Right atrium auricular region (tissue), 2 donors: ENCODE measurements at places on chromosomes 1 and 21.
A peak's percentile ranks its signal among the peaks of the same experiment; 100 is the strongest.

GRCh38 chr1:38337711-38338110, 291.1 kb upstream of the POU3F1 start:
- DNase-seq: no peak

DNA sequence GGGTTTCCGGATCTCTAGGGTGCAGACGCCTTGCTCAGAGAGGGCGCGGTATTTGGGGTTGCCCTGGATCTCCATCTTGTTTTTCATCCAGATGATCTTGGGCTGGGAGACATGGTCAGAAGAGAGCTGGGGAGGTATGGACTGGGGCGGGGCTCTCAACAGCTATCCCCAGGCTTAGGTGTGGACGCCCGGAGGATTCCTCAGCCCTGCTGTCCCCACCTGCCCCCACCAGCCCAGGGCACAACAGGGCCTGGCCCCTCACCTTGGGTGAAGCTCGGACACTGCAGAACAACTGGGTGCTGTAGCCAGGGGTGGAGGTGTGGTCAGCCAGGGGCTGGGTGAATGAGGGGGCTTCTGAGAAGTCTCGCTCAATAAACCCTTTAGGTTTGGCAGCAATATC, 6.6 kb downstream of the MYBPH start:
- DNase-seq: no peak

GRCh38 chr1:158155673-158156072, 25.0 kb upstream of the CD1D start:
- DNase-seq: no peak

DNA sequence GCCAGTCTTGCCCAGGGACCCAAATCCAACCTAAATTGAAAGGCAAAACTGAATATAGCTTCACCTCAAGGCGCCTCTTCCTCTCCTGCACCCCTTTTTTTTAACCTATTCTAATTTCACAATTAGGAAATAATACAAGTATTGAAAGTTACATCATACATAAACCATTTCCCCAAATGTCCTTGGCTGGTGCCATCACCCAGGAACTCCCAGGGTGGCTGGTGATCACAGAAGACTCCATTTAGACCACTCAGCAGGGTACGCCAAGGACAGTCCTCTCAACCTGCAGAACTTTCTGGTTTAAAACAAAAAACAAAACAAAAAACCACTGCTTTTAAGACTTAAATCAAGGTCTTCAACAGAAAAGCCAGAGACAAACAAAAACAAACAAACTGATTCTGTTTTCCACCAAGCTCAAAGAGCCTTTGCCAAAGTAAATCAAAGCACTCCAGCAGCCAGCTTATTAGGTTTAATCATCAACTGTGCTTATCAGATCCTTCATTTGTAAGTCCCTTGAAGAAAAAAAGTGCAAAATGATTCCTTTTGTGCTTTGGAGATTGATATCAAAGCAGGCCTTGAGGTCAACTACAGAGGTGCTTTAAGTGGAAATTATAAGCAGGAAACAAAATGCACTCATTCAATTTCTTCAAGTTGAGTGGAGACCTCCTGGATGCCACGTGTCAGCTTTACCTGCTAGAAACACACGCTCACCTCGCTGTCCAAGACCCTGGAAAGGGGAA, 113.0 kb downstream of the ETS2 start:
- no peak for DNase-seq

- DNase-seq: no peak
Observed at GRCh38 chr1:174466607-174467006, 18.8 kb downstream of the GPR52 start.

- no peak for DNase-seq
Observed at GRCh38 chr1:80044662-80045061, 1038.1 kb upstream of the ADGRL4 start.

DNA sequence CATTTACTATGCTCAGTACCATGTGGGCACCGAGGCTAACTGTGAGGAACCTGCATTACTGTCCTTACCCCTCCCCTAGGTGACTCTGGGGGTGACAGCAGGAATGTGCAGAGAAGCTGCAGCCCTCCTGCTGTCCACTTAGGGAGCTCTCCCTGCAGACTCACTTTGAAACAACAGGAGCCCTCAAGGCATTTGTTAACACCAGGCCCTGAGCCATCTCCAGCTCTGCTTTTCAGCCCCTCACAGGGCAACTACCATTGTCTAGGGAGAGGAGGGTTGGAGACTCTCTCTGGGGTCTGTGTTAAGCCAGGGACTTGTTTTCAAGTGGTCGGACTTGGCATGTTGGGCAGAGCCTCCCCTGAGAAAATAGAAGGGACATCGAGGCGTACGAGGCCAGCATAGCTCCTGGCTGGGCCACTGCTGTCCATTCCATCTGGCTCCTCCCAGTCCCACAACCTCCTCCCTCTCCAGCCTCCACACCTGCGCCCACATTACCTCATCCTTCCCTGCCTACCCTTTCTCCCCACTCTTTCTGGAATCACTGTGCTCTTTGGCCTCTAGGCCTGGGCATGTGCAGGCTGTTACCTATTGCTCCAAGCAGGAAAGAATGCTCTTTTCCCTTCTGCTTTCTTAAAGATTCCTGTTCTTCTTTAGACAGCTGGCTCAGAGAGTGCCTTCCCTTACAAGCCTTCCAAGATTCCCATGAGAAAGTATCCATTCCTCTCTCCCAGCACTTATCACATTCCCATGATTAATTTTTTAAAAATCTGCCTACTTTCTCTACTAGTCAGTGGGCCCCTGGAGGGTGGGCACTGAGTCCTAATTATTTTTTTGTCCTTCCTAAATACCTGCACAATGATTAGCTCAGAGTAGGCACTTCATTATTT, 102.7 kb upstream of the GCLM start:
- DNase-seq: no peak

DNA sequence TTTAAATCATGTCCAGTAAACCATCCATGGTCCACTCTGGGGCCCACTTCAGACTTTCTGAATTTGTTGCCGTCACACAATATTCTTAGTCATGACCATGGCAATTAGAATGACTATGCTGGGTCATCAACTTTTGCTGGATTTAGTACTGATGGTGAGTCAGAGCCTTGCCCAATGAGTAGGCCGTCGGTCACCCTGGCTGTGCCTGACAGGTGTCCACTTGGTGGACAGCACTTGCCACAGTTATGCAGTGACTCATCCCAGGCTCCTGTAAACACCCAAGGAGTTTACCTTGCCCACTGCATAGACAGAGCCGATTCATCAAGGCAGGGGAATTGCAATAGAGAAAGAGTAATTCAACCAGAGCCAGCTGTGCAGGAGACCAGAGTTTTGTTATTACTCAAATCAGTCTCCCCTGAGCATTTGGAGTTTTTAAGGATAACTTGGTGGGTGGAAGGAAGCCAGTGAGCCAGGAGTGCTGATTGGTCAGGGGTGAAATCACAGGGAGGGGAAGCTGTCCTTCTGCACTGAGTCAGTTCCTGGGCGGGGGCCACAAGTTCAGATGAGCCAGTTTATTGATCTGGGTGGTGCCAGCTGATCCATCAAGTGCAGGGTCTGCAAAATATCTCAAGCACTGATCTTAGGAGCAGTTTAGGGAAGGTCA, 333.8 kb downstream of the PTPRU start:
- DNase-seq: no peak

DNA sequence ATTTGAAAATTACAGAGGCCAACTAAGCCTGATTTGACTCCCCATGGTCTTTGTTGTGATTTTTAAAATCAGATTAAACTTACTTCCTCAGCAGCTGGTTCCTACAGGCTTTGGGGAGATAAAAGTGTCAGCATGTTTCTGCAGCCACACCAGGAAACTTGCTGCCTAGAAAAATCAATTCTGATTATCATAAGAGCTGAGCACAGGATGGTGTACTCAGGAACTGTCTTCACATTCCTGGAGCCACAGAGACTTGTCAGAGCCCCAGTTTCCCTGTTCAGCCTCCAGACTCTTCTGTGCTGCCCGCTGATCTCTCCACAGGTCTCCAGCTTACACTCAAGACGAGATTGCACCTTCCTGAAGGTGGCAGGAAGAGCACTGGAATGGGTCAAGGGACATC, 23.9 kb downstream of the RAB3B start:
- DNase-seq: no peak

GRCh38 chr21:43819511-43820405, 30.4 kb downstream of the RRP1 start:
- no peak for DNase-seq

DNA sequence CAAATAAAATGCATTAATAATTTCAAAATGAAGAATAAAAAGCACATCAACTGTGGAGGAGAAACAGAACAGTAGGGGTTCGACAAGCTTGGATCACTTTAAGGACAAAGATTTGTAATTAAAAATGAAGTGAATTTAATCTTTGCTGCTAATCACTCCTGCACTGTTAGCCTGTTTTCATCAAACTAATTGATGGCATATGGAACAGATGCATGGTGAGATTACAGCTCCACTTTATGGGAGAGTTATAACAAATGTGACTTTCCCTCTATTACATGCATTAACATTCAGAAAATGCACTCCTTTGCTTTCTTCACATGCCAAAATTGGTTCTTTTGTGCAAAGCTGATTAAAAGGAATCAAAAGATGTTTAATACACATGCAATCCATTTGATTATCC, 207.2 kb upstream of the C21orf91 start:
- DNase-seq: no peak

DNA sequence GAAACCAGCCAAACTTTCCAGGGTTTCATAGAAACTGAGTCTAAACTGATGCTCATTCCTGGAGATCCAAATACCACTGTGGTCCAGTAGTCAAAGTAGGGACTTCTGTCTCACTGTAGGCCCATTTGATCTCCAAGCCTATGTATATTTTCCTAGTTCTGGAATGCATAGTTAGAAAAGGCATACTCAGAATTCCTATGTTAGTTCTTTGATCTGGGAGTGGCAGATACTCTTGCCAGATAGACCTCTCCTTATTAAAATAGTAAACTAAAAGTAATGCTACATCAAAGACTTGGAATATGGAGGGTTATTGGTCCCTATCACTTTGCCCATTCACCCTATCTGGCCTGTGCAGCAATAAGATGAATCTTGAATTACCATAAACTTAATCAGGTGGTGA, 10.4 kb upstream of the SGIP1 start:
- no peak for DNase-seq

GRCh38 chr1:205430696-205431305, 8.9 kb upstream of the LEMD1 start:
- DNase-seq: no peak

GRCh38 chr1:203627851-203628200, 1.2 kb downstream of the ATP2B4 start:
- no peak for DNase-seq

DNA sequence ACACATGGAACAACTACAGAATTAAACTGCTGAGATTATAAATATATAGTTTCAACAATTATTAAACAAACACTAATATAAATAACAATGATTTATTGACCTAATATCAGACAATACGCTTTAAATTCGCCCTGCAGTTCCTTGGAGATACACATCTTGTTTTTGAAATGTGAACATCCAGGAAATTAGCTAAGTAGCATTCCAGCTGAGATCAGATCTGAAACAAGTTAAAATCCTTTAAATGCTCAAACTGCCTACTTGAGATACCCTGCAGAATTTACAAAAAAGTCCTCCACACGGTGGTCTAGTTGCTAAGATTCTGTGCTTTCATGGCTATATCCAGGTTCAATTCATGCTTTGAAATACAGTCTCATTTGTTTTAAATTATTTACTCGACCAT, 101.4 kb upstream of the OLFM3 start:
- DNase-seq: no peak

- peak; percentile 81 for DNase-seq
Observed at GRCh38 chr1:150976879-150977694, 2.5 kb upstream of the CERS2 start.

GRCh38 chr21:24994717-24995116, 612.6 kb downstream of the MRPL39 start:
- DNase-seq: no peak
